Gastroesophageal sphincter (tissue), 4 donors: ENCODE measurements at places on chromosomes 1 and 21.

DNA sequence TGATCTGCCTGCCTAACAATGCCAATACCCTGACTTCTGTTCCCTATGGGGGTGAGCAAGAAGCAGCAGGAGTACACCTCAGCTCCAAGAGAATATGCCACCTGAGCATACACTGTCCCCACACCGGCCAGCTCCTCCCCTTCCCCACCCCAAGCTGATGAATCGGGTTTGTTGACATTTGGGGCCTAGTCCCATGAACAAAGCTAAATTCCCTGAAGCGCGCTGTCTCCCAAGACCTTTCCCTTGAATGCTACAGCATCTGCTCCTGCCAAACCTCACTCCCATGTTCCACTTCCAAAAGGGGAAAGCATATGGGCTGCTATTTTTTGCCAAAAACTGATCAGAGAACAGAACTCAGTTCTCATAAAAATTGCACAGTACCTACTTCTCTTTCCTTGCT is 220.4 kb upstream of the CAMK1G start:
- ATAC-seq, result no peak

- no peak for ATAC-seq
These were observed 380.0 kb downstream of the HHIPL2 start for GRCh38 chr1:222167896-222168295.

GRCh38 chr21:34946916-34947534 is 102.1 kb downstream of the RUNX1 start:
- ATAC-seq, result no peak

DNA sequence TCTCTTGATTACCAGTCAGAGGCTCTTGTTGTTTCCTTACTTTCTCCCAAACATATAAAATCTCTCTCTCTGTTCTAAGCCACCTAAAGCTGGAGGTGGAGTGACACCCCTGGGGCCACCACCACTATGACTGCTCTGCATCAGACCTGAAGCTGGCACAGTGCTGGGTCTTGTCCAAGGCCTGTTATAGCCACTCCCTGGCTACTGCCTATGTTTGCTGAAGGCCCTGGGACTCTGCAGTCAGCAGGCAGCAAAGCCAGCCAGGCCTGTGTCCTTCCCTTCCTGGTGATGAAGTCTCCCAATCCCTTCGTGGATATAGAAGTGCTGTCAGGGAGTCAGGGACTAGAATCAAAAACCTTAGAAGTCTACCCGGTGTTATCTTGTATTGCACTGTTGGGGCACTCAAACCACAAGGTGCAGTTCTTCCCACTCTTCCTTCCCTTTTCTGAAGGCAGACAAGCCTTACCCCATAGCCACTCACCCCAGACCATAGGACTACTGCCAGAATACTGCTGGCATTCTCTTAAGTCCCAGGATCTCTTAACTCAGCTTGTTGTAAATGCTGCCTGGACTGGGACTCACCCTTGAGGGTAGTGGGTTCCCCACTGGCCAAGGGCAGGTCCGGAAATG is 103.1 kb downstream of the RPS6KC1 start:
- ATAC-seq, result no peak

DNA sequence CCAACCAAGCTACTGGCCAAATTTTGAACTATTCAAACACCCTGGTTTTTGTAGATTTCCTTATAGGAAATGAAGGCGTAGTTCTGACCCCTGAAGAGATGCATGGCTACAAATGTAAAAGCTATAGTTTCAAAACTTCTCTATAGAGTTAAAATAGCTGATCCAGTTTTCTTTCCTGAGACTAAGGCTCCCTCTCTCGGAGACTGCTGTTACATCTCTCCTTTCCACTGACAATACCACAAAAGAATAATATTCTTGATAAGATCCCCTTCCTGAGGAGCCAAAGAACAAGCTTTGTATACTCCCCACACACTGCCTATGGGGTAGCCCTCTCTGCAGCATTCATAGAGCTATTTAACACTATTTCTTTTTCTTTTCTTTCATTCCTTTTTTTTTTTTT is 6.7 kb upstream of the CFAP126 start:
- no peak for ATAC-seq

DNA sequence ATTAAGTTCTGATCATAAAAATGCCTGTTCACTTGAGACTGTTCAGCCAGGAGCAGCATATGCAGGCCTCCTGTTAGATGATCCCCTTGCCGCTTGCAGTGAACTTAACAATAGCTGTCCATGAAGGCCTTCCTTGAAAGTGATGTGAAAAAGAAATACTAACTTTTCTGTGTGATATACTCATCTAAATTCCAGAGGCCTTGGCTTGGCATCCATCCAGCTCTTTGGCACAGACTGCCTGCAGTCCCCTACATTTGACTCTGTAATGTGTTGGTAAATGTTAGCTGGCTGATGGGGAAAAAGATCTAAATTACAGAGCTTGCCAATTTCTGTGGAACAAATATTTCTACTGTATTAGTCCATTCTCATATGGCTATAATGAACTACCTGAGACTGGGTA is 73.7 kb downstream of the KCNK2 start:
- ATAC-seq, result no peak

- ATAC-seq, result no peak
These were observed 48.3 kb upstream of the DPH5 start for GRCh38 chr1:101073836-101074235.

DNA sequence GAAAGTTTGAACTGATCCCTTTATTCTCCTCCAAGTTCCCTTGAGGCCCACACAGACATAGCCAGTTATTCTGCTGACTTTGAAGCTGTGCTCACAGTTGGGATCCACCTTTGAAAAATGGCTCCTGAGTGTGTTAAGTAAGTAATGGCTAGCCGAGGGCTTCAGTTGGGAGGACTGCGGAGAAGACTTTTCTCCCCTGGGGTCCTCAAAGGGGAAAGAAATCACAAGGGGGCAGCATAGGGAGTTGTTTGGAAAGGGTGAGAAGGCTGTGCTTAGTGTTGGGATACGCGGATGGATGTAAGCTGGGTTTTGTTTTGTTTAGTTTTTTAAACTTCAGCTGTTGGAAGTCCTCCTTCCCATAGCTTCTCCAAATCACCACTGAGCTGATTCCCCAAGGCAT is 8.3 kb downstream of the PGM1 start:
- no peak for ATAC-seq

GRCh38 chr1:67290236-67290635 is 17.4 kb upstream of the IL12RB2 start:
- no peak for ATAC-seq

DNA sequence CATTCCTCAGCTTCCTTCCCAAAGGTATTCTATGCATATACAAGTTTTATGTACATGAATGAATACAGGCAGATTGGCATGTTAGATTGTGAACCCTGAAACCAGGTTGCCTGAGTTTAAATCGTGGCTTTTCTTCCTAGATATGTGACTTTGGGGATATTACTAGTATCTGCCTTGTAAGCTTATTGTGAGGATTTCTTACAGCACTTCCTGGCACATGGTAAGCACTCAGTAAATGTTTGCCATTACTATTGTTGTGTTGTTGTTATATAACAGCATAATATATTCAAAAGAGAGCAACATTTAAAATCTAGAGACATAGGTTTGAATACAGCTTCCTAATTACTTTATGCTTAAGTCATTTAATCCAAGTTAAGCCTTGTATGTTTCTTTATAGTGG is 45.1 kb downstream of the RAP1A start:
- no peak for ATAC-seq

DNA sequence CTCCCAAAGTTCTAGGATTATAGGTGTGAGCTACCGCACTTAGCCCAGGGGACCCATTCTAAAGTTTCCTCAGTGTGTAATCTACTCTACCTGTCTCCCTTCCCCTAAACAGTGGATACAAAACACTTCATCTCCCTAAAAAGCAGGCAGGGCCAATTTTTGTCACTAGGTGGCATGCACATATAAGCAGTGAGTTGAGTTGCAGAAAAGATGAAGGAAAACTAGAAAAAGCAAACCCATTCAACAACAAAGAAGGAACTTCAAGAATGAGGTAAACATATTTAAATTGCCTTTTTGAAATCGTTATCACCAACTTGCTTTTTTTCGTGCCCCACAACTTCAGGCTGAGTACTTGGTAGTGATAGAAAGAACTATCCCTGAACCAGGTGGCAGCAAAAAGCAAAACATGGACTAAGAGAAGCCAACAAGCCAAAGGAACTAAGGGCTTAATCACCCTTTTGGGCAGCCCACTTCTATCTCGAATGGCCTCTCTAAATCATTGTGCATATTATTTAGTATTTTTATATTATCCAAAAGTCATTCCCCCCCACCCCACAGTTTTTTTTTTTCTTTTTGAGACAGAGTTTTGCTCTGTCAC is 19.7 kb upstream of the ALDH9A1 start:
- ATAC-seq, result no peak

- no peak for ATAC-seq
These were observed 61.4 kb upstream of the LAX1 start for GRCh38 chr1:203703586-203703985.

GRCh38 chr1:210456731-210457255 is 128.1 kb downstream of the HHAT start:
- no peak for ATAC-seq

GRCh38 chr1:54791880-54792522 is 9.1 kb downstream of the TTC22 start:
- ATAC-seq, result no peak

DNA sequence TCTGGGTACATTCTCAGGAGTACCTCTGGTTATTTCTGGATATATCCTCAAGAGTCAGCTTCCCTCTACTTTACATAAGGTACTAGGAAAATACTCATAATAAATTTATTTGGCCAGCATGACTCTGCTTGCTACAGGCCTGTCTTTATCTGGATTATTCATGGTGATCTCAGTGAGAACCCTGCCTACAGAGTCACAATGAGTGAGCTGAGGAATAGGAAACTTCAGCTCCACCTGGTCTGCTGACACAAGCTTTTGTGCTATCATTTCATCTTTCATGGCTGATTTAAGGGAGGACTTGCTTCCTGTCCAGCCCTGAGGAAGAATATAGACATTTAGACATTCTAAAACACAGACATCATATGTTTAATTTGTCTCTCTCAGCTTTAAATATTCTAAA is 19.5 kb upstream of the SUCO start:
- ATAC-seq, result no peak

DNA sequence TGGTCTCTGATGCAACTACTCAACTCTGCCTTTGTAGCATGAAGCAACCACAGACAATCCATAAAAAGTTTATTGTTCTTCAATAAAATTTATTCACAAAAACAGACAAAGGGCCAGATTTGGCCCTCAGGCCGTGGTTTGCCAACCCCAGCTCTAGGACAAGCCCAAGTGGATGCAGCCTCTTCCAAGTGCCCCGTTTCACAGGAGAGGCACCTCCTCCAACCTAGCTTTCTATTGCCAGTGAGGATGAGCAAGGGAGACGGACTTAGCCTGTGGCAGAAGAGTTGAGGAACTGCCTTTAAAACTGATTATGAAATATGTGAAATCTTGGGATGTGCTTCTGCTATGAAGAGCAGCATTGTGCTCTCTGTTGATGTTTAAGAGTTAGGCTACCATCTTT is 105.4 kb downstream of the PSMG1 start:
- ATAC-seq, result no peak

DNA sequence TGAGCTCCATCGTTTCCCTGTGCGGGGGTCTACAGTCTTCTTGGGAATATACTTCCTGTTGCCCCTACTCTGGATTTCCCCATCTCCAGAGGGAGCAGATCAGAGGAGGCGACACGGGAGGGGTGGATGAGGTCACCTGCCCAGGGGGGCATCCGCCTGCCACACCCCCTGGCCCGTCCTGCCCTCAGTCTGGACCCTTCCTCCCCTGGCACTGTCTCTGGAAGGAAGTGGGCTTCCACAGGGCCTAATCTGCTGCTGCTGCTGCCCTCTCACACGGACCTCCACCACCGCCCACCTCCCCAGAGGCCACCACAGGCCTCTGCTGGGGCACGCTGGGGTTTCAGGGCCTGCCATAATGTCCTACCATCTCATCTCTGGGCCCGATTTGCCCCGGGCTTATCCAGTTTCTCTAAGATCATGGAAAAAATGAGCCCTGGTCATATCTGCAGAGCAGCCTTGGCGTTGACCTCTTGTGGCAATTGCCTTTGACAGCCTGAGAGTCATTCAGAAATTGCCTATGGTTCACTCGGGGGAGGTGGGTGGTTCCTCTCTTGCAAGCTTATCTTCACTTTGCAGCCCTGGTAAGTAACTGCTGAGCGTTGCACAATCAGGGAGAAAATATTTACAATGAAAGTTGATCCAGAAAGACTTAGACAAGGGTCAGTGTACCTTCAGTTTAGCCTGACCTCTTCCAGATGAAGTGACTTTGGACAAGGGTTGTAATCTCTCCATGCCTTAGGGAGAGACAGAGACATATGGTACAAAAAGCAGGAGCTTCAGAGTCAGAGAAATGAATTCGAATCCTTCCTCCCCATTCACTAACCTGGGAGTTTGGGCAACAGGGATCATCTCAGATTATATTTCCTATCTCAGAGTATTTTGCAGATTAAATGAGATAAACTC is 252.4 kb downstream of the TOMM20 start:
- ATAC-seq, result peak; percentile 31

GRCh38 chr1:16267690-16268180 is 30.8 kb upstream of the CPLANE2 start:
- no peak for ATAC-seq

GRCh38 chr1:245771511-245772281 is 616.9 kb downstream of the KIF26B start:
- ATAC-seq, result no peak

DNA sequence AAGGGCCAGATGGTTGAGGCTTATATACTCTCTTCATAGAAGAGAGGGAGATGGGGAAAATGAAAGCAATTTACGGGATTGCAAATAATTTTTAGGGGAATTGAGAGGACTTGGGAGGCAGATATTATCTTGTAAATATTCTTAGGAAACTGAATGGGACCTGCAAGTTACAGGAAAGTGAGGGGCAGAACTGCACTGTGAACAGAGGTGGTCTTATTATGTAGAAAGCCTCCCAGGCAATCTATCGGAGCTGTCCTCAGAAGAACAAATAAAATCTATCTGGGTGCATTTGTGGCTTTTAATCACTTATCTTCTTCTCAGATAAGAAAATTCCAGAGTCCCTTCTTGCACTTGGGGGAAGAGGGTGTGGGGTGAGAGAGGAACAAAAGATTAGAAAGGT is 223.5 kb downstream of the RHOU start:
- no peak for ATAC-seq

DNA sequence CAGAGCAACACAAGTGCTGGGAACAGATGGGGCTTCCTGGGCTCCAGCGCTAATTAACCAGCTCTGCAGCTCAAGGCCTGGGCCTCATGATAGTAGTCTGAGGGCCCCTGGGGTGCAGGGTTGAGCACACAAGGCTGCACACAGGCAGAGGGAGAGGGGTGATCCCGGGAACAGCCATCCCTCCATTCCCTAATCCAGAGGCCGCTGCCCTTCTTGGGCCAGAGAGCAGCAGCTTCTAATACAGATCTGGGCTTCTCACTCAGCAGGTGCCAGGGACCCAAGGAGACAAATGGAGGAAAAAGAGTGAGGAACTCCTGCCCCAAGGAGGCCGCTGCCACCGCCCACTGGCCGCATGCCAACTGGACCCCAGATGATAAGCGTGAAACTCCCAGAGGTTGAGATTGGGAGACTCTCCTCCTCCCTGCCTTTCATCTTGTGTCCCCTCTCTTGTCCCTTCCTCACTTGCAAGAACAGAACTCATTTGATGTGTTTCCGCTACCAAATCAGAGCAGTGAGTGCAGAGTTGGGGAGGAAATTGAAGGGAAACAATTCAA is 58.0 kb upstream of the IFNAR2 start:
- ATAC-seq, result no peak

GRCh38 chr1:25049190-25049589 is 119.1 kb upstream of the RUNX3 start:
- no peak for ATAC-seq

GRCh38 chr1:184270556-184270955 is 116.3 kb upstream of the C1orf21 start:
- ATAC-seq, result no peak

GRCh38 chr1:82565146-82565545 is 764.4 kb downstream of the ADGRL2 start:
- peak; percentile 46 for ATAC-seq

- no peak for ATAC-seq
These were observed 1.2 kb upstream of the SETSIP start for GRCh38 chr1:92076363-92076762.
